ENCODE measurements at places on chromosomes 6 and 20. TPM values are rescaled to one million over a fixed set of nuclear protein-coding genes. Genes with fewer than 3 reads are reported as not detected.

- DNase-seq = no peak
Measured at GRCh38 chr6:107787589-107787960, 36.5 kb downstream of the SCML4 start.

DNA sequence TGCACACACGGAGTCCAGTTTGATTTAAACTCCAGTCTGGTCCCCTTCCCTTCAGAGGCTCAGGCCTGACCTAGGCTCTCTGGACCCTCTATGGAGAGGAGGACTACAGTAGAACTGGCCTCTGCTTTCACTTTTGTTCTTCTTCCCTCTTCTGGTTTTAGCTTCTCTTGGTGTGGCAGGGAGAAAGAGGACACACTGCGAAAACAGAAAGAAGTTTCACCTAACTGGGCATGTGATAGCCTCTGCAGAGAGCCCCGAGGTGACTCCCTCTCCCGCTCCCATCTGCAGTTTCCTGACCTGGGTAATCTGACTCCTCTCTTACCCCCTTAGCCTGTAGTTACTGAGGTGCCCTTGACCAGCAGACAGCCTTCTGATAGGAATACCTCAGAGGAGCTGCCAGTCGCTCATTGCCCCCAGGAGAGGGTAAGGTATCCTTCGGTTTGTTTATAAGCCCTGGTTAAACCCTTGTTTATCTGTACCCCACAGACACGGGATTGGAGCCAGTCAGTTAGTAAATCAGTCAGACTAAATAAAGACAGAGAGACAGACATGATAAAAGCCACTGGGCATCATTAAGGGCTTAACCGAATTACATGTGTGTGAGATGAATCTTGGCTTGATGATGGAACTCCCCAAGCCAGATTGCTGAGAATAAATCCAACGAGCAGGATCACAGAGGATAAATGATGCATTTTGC, 12.0 kb upstream of the DTNBP1 start:
- no peak for DNase-seq

Gene MED23
- 17.4 TPM for total RNA-seq

DNA sequence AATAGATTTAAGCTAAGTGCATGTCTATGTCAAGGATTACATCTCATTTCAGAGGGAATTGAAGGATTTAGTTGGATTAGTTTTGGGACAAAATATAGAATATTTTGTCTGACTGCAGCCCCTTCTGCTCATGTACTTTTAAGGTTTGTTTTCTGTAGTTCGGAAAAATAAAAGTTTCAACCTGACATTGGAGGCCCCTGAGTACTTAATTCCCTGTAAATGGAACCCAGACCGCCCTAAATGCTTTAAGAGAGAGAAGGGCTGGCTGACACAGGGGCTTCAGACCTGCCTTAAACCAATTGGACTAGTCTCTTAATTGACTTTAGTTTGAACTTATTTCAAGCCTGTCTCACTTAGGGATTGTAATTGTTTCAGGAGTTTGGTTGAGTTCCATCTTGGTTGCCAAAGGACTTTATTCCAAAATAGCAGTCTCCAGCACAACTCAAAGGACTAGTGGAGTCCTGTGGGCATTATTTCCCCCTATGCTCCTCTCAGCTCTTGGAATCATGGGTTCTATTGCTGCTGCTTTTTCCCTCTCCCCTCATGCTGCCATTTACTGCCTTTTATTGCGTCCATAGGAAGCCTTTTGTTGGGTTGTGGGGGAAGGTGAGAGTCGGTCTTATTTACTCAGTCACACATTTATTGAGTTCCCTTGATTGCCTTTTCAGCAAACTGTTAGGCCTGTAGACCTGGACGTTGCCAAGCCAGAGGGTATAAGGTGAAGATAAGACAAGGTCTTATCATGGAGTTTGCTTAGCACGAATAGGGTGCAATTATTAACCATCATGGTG, 14.5 kb downstream of the BRD2 start:
- DNase-seq = no peak

DNA sequence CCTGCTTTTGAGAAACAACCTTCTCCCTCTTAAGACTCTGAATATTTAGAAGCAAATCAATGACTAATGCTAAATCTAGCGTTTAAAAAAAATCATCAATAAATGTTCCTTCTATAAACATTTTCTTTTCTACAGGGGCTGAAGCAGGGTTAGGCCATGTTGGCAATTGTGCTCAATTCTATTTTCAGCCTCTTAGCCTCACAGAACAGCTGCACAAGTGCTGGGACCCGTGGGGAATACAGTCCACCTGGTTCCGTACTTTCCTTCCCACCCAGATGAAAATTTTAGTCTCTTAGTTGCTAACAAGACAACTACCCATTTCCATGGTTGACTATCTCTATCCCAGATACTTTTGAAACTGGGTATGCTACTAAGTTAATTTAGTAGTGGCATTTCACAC, 138.6 kb downstream of the RPS12 start:
- DNase-seq = no peak

Gene ZFP57
- total RNA-seq = not detected

DNA sequence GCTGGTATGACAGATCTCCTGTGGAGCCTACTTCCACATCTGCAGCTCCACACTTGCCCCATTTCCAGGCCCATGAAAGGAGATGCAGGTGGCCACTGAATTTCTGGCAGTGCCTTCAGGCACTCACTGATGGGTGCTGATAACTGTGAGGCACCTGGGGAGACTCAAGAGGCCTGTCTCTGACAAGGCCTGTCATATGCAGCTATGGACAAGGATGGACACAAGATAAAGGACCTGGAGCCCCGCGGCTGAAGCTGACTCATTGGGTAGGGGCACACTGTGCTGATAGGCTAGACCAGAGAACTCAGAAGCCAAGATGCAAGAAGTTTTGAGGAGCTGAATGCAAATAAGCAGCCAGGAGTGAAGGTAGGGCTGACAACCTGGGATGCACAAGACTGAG, 81.0 kb upstream of the LRFN2 start:
- DNase-seq = no peak

Gene ULBP2
- 4.5 TPM for total RNA-seq

Gene NFYA
- total RNA-seq = 13.6 TPM

DNA sequence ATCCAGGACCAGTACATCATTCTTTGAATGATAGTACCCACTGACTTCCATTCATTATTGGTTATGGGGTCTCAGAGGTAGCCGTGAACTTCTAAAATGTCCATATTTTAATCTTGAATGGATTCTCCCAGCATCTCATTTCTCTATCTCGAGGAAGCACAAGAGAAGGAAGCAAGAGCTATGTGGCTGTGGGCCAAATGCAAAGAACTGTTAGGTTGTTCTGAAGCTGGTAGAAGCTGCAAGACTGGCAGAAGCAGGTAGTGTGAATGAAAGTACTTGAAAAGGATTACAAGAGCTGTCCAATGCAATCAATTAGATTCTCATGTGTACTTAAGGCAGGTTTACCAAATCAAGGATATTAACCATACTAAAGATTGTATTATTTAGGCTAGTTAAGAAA, 1131.8 kb downstream of the GRIK2 start:
- DNase-seq = no peak

- DNase-seq = no peak
Measured at GRCh38 chr6:11875325-11876109, 96.9 kb upstream of the ADTRP start.

DNA sequence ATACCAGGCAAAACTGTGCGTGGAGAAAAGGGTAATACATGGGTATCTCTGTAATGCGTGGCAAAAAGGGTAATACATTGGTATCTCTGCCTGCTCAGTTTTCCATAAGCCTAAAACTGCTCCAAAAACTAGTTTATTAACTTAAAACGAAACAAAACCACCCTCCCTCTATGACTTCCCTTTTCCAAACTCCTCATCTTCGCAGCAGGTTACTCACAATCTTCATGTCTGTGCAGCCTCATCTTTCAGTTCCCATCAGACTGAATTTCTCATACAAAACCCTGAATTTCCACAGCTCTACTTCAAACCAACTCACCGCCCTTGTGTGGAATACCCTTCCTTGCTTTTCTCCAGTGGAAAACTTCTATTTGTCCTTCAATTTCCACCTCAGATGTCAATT, 199.4 kb downstream of the PHACTR1 start:
- no peak for DNase-seq

DNA sequence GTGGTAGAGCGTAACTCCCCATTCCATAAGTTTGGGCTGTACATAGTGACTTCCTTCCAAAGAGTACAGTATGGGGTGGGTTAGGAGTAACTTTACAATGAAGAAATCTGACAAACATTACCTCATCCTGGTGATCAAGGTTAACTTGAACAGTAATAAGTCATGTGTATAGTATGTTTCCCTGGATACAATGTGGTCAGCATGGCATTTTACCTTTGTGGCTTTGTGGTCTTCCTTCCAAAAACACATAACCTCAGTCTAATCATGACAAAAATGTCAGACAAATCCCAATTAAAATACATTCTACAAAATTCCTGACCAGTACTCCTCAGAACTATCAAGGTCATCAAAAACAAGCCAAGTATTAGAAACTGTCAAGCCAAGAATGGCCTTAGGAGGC, 225.1 kb downstream of the UBE3D start:
- no peak for DNase-seq

Gene HLA-DQA1
- total RNA-seq = not detected

Gene ZNF343
- 14.9 TPM for total RNA-seq

Gene GNMT
- total RNA-seq = not detected

DNA sequence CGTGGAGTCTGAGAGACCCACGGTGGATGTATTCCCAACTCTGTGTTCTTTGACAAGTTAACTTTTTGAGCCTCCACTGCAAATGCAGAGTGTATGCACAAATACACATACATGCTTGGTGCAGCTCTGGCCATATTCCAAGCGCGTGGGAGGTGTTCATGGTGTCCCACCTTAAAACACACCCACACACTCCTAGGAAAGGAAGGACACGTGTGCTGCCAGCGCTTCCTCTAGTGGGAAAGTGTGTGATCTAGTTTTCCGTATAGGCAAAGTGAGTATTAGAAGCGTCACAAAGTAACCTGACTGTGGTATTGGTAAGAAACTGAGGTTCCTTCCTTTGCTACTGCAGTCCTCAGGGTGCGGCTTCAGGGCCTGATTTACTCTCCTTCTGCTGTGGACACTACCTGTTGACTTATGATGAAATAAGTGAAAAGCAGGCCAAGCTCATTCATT, 36.0 kb upstream of the MPC1 start:
- DNase-seq = no peak

- DNase-seq = peak; percentile 40
Measured at GRCh38 chr6:21596145-21596948, 2.8 kb downstream of the SOX4 start.

DNA sequence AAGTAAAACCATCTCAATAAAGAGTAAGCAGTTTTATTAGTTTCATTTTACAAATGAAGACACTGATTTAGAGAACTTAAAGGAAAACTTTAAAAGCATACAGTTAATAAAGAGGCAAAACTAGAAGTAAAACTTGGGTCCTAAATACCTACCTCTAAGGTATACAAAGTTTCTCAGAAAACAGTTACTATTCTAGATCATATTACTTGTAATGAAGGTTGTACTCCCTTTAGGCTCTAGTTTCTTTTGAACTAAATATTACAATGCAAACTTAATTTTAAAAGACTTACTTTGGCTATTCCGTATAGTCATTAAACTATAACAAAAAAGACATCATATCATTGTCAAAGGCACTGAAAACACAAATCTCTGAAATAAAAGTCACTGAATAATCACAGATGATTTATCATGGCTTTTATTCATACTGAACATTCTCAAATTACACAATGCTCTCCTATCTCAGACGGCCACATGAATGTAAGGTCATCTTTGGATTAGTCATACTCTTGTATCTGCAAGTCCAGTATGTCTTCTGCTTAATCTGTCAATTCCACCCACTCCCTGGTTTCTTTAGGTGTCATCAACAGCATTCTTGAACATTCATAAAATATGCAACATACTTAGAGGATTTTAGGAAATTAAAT, 361.6 kb upstream of the RUNX2 start:
- peak; percentile 25 for DNase-seq

DNA sequence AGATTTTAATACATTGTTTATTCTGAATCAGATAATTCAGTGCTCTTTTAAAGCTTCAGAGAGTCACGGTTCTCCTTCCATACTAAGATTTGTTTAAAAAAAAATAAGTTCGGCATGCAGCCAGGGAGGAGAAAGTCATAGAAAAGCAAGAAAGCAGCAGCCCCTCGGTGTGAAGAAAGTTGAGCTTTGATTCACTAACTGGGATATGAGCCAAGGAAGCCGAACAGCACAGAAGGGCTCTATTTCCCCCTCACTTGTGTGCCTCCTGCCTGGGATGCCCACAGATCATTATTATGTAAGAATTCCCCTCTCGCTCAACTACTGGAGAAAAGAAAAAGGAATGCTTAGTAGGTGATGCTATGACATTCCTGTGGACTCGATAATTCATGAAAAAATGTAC, 69.3 kb upstream of the SYNJ2 start:
- DNase-seq = no peak

- no peak for DNase-seq
Measured at GRCh38 chr6:29887330-29887818, 55.0 kb upstream of the HLA-A start.

Gene CTAGE9
- total RNA-seq = not detected

DNA sequence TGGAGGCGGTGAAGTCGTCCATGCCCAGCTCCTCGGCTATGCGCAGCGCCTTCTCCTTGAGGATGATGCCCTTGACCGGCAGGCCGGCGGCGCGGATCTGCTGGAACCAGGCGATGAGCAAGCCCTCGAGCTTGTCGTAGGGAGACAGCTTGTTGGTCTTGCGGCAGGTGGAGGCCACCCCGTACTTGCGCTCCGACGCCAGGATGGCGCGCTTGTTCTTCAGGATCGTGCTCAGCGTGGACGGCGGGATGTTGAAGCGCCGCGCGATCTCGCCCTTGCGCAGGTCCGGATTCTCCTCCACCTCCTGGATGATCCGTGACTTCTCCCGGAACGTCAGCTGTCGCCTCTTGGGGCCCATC, 435 bp downstream of the CENPB start:
- DNase-seq = no peak

GRCh38 chr6:75283907-75284631, 523 bp downstream of the TMEM30A start:
- no peak for DNase-seq

DNA sequence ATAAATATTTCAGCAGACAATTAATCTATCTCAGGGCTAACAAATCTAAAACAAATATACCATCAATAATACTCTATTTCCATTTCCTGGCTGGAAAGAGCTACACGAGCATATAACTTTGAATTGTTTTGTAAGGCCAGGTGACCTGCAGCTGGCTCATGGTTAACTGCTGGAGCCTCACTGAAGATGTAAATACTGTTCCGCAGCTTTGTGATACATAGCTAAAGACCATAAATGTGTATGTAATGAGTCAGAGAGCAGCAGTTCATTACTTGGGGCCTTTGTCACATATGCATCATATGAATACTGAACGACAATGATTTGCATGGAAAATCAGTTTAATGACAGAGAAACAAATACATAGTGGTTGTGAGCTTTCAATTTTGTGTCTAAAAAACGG, 109.4 kb upstream of the CCN2 start:
- no peak for DNase-seq

GRCh38 chr20:22720206-22720605, 135.8 kb upstream of the FOXA2 start:
- DNase-seq = no peak

Gene KCNK16
- total RNA-seq = not detected

All from NCI-H460 (cell line).